ENCODE measurements at places on chromosomes 11 and 22.

DNA sequence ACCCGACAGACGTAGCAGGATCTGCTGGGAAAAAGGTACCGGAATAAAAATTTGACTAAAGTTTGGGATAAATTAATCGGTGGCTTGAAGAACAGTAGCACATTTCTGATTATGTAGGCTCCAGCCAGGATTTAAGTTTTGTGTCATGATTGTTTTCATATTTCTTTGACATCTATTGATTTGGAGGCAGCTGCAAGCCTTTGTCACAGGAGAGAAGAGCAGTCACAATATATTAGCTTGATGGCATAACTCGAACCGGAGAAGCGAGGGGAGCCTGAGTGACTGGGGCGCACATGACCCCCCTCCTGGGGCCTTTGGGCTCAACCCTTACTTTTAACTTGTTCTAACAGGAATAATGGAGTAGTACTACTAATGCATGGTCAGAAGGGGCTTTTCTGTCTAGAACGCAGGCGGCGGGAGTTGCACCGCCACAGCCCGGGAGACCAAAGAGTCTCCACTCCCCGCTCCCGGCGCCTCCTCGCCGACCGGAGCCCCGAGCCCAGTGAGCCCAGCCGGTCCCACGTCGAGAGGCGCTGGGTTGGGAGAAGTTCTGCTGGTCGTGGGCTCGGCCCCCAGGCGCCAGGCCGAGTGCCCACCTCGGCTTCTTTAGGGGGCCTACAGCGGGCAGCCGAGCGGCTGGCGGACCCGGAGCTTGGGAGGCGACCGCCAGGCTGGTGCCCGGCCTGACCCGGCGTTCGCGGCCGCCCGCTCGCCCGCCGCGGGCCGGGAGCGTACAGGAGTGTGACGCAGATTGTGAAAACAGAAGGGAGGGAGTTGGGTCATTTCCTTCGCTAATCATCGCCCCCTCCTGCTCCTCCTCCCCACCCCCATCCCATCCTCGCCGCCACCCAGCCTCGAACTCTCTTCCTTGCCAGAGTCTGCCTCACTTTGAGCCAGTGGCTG is 15.7 kb upstream of the PAX6 start:
- no peak for DNase-seq

DNA sequence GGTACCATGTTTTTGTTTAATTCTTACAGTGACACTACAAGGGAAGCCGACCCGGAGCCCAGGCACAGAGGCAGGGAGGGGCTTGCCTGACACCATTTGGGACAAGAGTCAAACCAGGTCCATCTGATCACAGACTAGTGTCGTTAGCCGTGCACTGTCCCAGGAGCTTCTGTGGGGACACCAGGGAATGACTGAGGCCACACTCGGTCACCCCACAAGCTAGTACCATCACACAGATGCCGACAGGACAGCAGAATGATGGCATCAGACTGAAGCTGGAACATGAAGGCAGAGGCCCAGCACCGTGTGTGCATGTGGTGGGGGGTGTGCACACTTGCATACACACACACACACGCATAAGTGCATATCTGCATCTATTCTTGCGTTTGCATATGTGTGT is 61.5 kb upstream of the NECTIN1 start:
- no peak for DNase-seq

DNA sequence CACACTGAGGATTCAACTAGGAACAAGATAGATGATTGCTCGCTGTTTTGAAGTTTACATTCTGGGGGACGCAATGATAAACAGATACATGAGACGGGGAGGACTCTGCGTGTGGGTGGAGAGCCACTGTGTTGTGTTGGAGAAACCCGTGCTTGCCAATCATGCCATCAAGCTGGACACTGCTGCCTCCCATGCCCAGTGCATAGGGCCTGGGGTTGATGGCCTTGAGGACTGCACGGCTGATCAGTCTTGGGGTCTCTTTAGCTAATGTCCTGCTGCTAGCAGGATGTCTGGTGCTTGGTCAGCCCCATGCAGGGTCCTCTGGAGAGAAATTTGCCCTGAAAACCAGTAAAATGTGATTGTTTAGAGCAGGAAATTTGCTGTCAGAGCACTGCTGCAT is 221.2 kb upstream of the B3GAT1 start:
- DNase-seq, result no peak

GRCh38 chr11:67174311-67174710 is 55.2 kb downstream of the KDM2A start:
- DNase-seq, result no peak

GRCh38 chr11:113564527-113565130 is 89.4 kb upstream of the DRD2 start:
- no peak for DNase-seq

- DNase-seq, result no peak
These were observed 77.1 kb upstream of the MTMR2 start for GRCh38 chr11:96001037-96001436.

GRCh38 chr11:102112509-102112821 is 2.2 kb downstream of the YAP1 start:
- no peak for DNase-seq

GRCh38 chr22:41359376-41359775 is 22.4 kb upstream of the TEF start:
- no peak for DNase-seq

DNA sequence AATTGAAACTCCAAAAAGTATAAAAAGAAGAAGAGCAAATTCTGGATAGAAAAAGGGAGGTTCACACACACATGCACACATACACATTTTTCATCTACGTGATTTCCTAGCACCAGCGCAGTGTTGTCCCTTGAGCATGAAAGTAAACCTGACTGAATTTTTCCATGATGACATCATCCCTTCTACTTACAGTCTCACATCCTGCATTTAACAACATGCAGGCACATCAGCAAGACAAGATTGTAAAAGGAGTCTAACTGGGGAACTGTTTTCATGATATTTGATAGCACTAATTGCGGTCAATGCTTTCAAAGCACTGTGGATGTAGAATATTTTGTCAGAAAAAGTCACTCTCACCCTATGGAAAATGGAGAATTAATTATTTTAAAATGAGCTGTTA is 36.6 kb downstream of the GAS2 start:
- DNase-seq, result peak; percentile 77

GRCh38 chr22:25134451-25134850 is 65.2 kb upstream of the CRYBB3 start:
- DNase-seq, result no peak

- DNase-seq, result no peak
These were observed 3.4 kb downstream of the AGBL2 start for GRCh38 chr11:47711816-47712215.

DNA sequence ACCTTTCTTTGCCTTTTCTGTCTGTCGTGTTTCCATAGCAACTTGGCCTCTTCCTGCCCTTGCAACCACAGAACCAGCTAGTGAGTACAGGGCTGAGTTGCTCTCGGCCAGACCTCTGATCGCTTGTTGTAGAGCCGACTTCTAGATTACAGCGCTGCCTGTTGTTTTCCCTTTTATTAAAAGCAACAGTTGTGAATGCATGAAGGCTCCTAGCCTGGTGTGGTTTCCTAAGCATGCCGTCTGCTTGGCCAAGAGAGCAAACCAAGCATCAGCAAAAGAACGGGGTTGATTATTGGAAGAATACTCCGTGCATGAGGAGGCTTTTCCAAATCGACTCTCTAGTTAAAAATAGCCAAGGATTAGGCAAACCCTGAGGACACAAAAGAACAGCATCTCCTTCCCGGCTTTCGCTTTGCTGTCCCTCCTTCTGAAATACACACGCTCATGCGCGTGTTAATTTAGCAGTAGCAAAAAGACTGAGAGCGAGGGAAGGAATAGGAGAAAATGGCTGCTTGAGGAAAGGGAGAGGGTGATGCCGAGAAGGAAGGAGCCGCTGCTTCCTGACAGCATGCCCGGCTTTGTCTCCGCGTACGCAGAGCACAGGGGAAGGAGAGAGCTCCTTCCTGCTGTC is 71.5 kb upstream of the TTC12 start:
- no peak for DNase-seq

- no peak for DNase-seq
These were observed 19.3 kb downstream of the IL10RA start for GRCh38 chr11:118005224-118006152.

DNA sequence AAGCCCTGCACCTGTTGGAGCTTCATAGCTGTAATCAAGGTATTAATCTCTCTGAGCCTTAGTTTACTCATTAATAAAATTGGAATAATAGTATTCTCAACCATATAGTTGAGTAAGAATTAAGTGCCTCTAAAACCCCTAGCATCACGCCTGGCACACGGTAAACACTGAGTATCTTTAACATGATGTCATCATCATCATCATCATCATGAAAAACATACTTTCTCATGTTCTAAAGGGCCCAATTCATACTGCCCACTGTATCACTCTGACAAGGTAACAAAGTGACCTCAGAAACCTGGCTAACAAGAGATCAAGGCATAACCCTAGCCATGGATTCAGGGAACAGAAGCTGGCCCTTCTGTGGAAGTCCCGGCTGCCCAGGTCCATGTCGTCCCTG is 58.4 kb downstream of the KIRREL3 start:
- DNase-seq, result no peak

GRCh38 chr11:120096369-120097191 is 41.3 kb downstream of the TRIM29 start:
- no peak for DNase-seq

DNA sequence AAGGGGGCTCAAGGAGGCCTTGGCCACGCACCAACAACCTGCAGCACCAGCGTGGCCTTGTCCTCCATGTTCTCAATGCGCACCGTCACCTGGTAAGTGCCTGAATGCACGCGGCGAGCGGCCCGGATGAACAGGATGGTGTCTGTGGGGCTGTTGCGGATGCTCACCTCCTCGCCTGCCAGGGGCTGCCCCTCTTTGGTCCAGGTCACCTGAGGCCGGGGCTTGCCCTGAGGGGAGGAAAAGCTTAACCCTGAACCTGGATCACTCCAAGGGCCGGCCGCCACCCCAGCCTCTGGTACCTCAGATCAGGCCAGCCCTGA is 19.0 kb downstream of the MYBPC3 start:
- no peak for DNase-seq

DNA sequence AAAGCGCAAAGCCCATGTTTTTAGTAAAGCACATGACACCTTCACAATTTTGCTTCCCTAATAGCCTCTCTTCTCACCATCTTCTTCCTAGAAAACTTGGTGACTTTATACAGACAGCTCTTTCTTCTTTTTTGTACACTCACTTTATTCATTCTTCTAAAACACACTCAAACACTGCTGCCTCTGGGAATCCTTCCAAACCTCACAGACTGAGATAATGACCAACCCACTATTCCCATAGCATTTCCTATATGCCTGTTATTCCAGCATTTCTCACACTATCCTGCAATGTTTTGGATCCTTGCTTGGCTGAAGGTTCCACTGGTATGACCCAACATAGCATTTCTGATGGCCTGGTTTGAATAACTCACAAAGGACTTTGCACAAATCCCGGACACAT is 442.1 kb upstream of the CCDC90B start:
- no peak for DNase-seq

GRCh38 chr11:102729849-102730815 is 5.4 kb upstream of the MMP8 start:
- no peak for DNase-seq

- no peak for DNase-seq
These were observed 3.0 kb downstream of the LSP1 start for GRCh38 chr11:1855886-1856265.

DNA sequence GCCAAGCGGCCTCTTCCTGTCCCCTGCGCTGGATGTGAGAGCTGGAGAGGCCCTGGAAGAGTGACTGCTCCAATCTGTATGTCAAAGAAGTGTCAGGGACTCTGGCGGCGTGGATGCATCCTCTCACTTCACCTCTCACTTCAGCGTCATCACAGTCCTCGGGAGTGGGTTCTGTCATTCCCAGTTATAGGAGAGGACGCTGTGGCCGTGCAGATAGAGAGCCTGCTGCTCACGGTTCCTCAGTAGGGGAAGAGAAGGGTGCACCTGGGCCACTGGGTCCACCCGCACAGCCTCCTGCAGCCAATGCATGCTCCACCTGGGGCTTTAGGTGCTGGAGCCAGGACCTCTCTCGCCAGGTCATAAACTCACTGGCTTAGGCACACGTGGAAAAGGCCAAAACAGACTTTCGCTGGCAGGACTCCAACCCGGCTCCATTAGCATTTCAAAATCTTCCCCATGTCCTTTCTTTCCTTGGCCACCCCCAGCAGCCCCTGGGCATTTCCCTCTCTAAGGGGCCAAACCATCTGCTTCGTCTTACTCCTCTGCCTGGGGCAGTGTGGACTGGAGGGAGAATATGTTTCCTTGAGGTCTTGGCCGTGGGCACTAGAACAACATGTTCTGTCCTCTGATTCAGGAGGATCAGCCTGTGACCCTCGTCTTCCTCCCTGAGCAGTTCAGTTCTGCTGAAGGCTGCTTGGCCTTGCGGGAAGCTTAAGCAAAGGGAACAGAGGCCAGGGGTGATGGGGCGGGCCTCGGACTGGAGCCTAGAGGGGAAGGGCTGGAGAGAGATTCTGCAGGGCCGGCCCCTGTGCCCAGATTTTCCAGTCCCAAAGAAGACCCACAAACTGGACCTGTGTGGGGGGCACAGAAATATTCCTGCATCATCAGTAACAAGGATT is 57.8 kb downstream of the ST14 start:
- DNase-seq, result no peak

- DNase-seq, result no peak
These were observed 289.4 kb downstream of the SBF2 start for GRCh38 chr11:10004526-10005113.

GRCh38 chr11:11463405-11463804 is 110.4 kb upstream of the CSNK2A3 start:
- DNase-seq, result no peak

- DNase-seq, result no peak
These were observed 93.9 kb downstream of the CD44 start for GRCh38 chr11:35232891-35233330.

GRCh38 chr11:113685654-113686359 is 20.3 kb downstream of the TMPRSS5 start:
- DNase-seq, result no peak

DNA sequence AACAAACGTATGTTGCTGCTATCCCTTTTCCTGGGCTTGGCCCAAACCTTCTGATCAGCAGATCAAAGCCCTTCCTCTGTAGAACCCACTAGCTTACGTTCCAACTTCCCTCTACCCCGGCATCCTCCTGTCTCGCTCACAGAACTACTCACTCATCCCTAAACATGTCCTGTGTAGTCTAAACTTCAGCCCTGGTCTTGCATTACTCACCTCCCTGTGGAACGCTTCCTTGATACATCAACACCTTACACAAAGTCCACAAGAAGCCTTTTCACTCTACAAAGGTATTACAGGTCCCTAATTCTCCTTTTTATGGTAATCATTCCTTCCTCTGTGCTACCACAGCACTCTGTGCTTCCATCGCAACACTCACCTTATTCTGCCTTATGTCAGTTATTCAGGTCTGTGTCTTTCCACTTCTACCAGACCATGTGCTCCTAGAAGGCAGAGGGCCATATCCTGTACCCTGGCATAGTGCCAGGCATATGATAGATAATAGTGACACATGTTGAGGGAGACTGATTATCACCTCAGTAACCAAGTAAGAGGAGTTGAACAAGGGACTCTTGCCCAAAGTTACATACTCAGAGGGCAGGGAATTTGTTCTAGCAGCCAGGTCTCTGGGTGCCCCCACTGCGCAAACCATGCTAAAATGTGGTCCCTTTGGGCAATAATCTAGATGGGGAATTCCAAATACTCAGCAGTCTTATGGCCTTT is 41.6 kb downstream of the USP35 start:
- no peak for DNase-seq

GRCh38 chr11:81368192-81368591 is 1365.5 kb downstream of the FAM181B start:
- DNase-seq, result no peak

GRCh38 chr11:12979928-12980689 is 29.0 kb upstream of the RASSF10 start:
- DNase-seq, result no peak

GRCh38 chr22:21764038-21764804 is 28.6 kb upstream of the YPEL1 start:
- DNase-seq, result no peak

Measured in ACHN (cell line).